ENCODE measurements at places on chromosomes 6 and 20.

DNA sequence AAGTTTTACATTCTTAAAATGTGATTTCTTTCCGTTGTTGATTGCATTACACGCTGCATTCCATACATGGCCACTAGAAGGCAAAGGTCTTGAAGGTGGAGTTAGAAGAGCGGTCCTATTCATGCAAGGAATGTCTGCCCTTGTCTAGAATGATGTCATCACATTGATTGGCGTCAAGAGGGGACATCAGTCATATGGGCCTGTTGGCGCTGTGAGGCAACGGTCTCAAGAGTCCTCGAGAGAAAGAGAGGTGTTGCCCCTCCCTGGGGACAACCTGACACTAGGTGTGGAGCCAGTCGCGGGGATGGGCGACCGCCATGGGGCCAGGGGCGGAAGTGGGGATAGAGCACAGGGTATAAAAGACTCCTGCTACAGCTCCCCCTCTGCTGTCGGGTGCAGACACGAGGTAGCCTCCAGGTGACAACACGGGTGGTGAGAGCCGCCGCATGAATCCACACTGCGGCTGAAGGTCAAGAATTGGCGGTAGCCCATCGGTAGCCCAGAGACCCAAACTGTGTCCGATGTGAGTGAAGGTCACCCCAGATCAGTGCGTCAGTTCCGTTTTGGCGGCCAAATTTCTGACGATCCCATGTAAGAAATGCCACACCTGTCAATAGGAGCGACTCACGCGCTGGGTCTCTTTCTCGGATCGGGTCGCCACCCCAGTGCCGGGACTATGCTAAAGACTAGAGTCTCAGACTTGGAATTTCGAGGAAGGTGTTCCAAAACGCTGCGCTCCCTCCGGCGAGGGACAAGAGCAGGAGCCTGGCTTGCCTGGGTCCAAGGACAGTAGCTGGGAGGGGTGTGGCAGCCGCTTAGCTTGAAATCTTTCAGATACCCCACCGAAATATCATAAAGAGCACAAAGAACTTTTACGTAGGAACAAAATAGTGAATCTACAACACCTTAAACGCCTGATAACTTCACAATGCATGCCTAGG is 93.2 kb upstream of the ZNF184 start:
- no peak for DNase-seq

DNA sequence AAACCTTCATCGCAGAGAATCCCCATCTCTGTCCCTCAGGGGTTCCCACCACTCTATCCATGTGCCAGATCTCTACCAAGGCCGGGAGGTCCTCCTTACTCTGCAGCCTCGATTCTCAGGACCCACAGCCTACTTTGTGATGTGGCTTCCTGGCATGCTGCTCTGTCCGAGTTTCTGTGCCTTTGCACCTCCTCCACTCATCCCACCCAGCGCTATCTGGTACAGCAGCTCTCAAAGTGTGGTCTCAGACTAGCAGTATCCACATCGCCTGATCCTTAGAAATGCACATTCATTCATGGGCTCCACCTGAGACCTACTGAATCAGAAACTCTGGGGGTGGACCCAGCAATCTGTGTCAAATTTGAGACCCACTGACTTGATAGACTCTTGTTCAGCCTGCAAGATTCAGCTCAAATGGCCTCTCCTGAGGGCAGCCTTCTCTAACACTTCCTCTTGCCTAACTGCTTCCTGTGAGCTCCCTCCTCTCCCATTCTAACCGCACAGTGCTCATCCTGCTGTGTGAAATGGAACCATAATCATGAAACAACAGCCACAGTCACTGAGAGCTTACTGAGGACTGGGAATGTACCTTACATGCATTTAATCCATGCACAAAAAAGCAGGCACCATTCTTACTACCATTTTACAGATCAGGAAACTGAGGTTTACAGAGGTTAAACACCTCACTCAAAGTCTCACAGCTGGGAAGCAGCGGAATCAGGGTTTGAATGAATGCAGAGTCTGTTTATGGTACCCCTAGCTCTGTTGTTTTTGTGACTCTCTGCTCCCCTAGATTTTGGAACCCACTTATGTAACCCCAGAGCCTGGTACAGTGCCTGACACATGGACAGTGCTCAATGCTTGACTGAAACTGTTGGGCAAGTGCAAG is 69.4 kb downstream of the JPH2 start:
- no peak for DNase-seq

GRCh38 chr20:35171753-35172433 is at the start of gene PROCR:
Gene PROCR, plus strand, starts transcription at chr20:35172072. Its CDS starts 83 bp downstream, at chr20:35172155.
- peak; percentile 72 for DNase-seq

DNA sequence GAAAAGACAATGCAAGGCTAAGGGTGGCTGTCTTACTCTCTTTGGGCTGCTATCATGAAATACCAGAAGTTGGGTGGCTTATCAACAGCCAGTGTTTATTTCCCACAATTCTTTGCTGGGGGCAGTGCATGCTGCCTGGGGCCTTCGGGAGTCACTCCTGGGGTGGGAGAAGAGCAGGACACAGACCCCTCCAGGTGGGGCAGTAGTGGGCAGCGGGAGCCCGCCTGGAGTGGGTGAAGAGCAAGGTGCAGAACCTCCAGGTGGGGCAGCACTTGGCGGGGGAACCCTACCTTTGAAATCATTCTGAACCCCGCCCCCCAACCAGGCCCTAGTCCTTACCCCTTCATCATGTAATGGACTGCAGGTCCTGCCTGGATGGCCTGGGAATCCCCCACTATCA is 69.6 kb upstream of the THBS2 start:
- no peak for DNase-seq

- no peak for DNase-seq
Measured at GRCh38 chr6:1601158-1602048, 8.3 kb upstream of the FOXC1 start.

DNA sequence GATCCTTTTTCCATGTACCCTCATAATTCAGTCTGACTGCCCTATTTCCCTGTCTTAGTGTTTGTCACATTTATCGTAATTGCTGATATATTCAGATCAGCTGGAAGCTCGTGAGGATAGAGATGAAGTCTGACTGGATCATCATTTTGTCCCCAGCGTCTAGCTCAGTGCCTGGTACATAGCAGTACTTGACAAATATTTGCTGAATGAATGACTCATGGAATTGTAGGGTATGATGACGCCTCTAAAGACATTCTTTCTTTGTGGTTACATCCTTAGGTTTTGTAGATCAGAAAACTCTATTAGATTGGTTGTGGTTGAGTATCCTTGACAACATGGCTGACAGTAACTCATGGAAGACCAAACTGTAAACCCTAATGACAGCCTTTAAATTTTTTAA is 68.9 kb downstream of the MTHFD1L start:
- DNase-seq = no peak

DNA sequence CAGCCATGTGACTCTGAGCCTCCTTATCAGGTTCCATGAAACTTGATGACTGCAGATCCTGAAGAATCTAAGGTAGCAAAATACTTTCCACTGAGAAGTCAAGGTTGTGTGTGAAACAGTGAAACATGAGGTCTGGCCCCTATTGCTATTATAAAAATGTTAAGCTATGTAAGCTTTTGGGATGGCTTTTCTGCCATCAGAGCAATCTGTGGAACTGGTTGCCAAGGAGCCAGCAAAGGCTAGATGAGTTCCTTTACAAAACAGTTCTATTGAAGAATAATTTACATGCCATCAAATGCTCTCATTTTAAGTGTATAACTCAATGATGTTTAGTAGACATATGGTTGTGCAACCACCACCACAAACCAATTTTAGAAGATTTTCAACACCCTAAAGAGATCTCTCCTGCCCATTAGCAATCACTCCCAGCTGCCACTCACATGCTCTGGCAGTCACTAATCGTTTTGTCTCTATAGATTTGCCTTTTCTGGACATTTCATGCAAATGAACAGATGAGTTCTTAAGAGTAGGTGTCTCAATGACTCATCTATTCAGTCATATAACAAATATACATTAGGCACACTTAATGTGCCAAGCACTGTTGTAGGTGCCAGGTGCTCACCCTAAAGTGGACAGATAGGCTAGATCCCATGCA is 19.9 kb upstream of the MEP1A start:
- DNase-seq = no peak

- DNase-seq = no peak
Measured at GRCh38 chr6:128361378-128361777, 159.0 kb downstream of the PTPRK start.
